ENCODE measurements at places on chromosomes 12 and 14. TPM values are rescaled to one million over a fixed set of nuclear protein-coding genes. Genes with fewer than 3 reads are reported as not detected.

The KCNH3 gene
- not detected for total RNA-seq

The FAIM2 gene
- total RNA-seq: not detected

The WDHD1 gene
- 7.5 TPM for total RNA-seq

The AVPR1A gene
- total RNA-seq: not detected

The RERG gene
- not detected for total RNA-seq

The SLC38A1 gene
- 201 TPM for total RNA-seq

The SPIC gene
- total RNA-seq: not detected

The AMDHD1 gene
- total RNA-seq: not detected

The POTEG gene
- total RNA-seq: not detected

The TAS2R50 gene
- total RNA-seq: 4.6 TPM

The SMCO3 gene
- 0.65 TPM for total RNA-seq

The SLC5A8 gene
- not detected for total RNA-seq

The RPL10L gene
- total RNA-seq: not detected

The WSB2 gene
- 117 TPM for total RNA-seq

The PMEL gene
- total RNA-seq: 1.3 TPM

The C3AR1 gene
- total RNA-seq: 0.65 TPM

The DRAM1 gene
- 27.8 TPM for total RNA-seq

The PDZRN4 gene
- total RNA-seq: not detected

The CYP46A1 gene
- not detected for total RNA-seq
